ENCODE measurements at places on chromosomes 4 and X.

DNA sequence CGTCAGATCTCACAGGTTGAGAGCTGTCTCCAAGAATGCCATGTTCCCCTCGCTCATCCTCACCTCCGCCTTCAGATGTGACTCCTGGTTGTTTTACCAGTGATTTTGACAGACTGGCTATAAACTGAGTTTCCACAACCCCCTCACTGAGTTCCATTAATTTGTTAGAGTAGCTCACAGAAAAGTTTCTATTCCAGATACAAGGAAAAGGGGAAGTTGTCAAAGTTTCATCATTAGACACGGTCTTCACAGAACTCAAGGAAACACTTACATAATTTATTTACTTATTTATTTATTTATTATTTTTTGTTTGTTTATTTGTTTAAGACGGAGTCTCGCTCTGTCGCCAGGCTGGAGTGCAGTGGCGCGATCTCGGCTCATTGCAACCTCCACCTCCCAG lies 55.7 kb upstream of the IQSEC2 start:
- no peak for DNase-seq

DNA sequence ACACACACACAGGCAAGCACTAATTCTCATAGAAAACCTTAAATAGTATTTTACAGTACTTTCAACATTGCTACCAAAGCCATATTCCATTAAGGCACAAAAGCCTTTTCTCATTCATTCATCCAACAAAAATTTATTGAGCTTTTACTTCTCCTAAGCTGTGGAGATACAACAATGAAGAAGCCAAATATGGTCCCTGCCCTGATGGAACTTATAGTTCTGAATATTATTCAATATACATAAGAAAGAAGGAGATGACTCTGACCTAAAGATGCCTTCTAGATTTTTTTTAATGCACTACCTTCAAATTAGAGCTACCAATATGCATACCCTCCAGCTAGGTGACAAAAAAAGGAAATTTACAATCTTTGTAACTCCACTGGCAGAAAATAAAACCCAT lies 90.0 kb upstream of the WDR44 start:
- DNase-seq: no peak

DNA sequence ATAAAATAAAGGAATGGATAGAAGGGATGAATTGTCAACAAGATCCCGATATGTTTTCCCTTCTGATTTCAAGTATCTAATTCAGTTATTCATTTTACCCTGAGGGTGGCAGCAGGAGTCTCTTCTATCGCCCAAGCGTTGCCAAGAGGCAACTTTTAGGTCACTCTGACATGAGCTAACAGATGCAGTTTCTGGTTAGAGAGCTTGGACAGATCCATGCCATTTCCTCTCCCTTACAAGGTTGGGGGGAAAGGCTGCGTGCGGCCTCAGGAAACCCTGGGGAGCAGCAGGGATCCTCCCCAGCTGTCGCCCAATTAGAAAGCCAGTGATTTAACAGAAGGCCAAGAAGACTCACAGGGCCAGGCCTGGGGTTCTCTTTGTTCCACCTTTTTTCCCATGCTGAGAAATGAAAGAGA lies 35.3 kb upstream of the WAS start:
- no peak for DNase-seq

- no peak for DNase-seq
These were observed 459.6 kb downstream of the AFF2 start for GRCh38 chrX:148960060-148960459.

DNA sequence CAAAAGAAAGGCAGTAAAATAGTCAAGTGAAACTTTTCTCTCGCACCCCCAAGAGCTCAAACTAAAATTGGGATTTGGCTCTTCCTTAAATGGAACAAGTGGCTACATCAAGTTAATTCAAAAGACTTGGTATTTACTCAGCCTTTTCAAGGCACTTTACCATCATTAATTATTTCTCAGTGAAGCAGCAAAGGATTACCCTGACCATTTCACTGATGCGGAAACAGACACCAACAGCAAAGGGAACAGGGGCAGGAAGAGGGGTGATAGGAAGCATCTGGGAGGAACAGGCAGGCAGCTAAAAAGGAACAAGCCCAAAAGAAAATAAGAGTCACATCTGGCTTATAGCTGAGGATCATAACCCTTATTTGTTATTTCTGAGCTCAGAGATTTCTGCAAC lies 2.7 kb downstream of the SCML2 start:
- no peak for DNase-seq

DNA sequence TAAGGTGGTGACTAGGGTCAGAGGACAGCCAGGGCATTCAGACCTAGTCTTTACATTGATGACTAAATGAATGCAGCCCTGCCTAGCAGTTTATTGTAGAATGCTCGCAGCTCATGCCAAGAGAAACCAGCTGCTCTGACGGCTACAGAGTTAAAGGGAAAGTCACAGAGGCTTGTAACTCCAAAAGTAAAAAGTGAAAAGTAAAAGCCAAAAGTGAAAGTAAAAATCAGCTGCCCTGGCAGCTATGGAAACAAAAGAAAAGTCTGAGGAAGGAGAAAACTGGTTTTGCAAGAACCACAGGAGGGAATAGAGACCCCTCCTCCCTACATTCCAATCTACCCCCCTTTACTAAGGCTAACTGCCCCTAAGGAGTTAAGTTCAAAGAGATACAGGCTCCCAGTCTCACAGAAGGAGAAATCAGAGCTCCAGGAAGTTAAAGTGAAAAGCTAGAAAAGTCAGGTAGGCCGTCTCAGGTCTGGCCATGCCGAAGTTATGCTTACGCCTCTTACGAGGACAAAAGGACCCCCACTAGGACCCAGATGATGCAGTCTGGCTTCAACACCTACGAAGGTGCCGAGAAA lies 6.0 kb downstream of the GAGE10 start:
- no peak for DNase-seq

GRCh38 chrX:16594490-16594889 lies 55.5 kb upstream of the S100G start:
- no peak for DNase-seq

DNA sequence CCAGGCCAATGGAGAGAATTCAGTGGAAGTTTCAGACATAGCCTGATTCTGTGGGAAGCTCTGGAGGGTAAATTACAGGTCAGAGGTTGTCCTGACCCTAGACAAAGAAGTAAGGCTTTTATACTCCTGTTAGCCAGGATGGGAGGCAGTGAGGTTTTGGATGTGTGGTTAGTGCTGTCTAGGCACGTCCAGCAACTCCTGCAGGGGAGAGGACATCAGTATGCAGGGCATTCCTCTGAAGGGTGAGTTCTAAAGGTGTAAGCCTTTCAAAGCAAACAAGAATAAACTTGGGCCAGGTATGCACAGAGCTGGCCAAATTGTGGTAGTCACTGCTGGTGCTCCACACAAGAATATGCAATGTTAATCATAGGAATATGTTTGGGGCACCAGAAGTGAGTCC lies 562.5 kb downstream of the CCSER1 start:
- DNase-seq: no peak

DNA sequence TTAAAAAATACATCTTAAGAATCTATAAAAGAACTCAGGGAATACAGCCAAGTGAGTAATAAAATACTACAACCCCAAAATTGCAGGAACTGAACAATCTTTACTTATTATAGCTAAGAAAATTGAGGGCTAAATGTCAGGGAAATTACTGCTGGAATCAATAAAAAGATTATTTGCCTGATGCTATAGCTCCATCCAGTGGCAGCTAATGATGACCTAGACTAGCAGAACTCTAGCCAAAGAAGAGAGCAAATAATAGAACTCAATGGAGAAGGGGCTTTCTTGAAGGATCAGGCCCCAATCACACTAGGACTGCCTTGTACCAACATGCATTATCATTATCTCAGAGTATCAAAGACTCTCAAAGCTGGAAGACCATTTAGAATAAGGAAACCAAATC lies 85.0 kb upstream of the FAM241A start:
- no peak for DNase-seq

DNA sequence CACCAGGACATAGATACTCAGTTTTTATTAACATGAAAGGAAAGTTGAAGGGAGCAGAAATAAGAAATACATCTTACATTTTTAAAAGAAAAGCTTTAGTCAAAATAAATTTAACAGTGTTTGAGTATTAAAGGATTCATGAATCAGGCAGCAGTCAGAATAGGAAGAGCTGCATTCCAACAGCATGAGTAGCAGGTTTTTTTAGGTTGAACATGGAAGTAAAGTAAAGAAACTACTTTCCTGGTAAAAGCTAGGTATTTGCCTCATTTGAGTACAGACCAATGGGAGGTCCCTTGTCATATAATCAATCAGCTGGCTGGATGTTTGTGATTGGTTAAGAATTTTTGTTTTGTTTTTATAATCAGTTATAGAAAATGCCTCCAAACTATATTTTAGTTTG lies 645.9 kb upstream of the INTU start:
- DNase-seq: no peak

DNA sequence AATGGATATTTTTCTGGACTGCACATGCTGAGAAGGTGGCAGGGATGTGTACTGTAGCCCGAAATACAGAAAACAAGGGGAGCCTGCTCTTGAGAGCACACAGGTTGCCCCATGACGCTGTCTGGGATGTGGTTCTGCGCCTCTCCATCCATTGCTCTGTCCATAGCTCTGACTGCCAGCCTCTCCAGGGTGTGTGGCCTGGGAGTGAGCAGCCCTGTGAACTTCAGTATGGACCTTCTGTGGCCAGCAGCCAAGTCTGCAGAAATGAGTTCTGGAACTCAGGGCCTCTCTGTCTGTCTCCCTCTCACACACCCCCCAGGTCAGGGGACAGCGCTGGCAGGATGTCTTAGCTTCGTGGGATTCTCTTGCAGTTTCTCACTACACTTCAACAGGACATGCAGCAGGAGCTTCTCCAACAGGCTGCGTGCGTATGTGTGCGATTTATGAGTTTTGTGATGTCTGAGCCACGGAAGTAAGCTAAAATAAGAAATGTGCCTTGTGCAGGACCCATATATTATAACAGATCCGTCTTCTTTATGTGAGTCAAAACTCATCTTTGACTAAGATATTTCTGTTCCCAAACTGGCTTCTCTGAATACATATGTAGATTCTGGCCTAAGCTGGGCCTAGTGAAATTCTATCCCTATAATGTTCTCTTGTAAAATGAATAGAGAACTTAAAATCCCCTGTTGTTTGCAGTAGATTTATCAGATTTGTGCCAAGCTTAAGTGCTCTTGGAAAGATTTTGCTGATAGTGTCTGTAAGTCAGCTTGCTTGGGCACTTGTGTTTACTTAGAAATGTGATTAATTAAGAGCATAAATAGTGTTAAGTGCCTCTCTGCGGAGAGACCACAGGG lies 40.0 kb downstream of the PROM1 start:
- no peak for DNase-seq

DNA sequence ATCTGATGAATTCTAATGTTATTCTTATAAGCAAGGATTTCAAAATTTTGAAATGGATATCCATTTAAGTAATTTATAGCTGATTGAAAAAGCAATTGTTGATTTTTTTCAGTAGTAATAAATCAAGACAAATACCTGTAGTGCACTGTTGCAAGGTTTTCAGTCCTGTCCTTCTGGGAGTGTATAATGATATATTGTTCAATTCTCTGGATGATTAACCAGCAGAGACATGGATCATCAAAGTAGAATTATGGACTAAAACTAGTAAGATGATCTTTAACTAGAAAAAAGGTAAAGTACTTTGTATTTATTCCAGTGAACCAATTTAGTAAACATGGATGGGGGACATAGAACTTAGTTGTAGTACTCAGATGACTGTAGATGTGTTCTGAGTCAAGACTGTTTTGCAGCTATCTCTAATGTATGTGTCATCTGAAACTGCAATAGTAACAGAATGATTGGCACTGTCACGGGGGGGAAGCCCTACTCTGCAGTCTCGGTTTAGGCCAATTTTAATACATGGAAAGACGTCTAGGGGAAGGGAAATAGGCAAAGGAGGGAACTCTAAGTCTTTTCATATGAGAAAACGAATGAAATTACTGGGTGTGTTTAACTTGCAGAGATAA lies 121.9 kb downstream of the GLRA3 start:
- no peak for DNase-seq

- no peak for DNase-seq
These were observed 118.9 kb downstream of the SORCS2 start for GRCh38 chr4:7311205-7311604.

GRCh38 chrX:131763674-131764073 lies 219.8 kb downstream of the OR13H1 start:
- DNase-seq: no peak

DNA sequence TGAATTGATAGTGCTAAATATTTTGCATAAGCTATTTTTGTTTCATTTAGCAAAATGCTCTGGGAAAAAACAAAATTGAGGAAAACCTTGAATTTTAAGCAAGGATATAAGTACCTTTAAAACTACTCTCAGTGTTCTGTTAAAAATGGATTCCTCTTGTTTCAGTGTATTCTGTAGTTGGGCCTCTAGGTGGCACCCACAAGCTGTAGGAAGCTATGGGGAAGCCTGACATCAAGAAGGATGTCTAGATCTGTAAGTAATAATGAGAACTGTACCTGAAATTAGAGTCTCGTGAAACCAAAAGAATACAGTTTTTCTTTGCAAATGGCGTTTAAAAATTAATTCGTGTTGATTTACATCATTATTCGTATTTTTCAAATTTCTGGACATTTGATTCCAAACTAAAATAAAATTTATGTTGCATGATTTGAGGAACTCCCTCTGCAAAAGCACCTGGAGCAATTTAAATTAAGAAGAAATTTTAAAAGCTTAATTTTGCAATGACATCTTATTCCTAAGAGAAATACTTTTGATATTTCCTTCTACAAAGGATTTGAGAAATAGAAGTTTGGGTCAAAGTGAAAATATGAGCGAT lies 51.2 kb downstream of the TMPRSS11E start:
- peak; percentile 24 for DNase-seq

DNA sequence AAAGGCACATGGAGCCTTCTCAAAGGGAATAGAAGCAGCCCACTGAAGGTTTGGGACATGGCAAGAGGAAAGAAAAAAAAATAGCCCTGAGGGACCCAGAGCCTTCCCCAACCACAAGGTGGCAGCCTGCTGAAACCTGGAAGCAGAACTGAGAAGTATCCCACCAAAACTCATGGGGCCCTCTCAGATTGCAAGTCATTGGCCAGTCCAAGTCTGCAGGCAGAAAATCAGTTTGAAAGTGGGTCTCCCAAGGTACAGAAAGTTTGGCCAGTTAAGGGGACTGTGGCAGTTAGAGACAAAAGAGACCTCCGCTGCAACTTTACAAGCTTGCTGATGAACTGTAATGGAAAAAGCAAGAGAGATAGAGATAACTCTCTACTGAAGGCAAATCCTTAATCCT lies 155.8 kb downstream of the ANTXR2 start:
- no peak for DNase-seq

DNA sequence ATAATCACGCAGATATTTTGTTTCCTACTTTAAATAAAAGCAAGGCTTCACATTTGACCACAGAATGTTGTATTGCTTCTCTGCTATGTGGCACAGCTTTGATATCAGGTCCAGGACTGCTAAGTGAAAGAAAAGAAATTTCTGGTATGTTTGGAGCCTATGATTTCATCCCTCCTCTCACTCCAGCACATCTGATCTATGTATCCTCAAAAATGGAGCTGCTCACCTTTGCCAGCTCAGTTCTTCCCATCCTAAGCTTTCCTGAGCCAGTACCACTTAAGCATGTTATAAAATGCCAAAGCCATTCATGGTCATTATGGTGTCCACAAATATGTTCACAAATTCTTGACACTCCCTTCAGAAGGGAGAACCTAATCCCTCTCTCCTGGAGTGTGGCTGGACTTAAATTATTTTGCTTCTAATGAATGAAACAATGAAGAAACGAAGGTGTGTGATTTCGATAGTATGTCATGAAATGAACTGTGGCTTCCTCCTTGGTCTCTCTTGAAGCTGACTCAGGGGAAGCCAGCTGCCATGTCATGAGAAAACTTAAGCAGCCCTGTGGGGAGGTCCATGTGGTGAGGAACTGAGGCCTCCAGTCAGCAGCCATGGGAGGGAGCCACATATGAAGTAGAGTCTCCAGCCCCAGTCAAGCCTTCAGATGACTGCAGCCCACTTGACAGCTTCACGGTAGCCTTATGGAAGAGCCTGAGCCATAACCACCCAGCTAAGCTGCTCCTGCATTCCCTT lies 207.7 kb downstream of the MGST2 start:
- DNase-seq: no peak
